ENCODE measurements at places on chromosomes 6 and 20.
A peak's percentile ranks its signal among the peaks of the same experiment; 100 is the strongest.

DNA sequence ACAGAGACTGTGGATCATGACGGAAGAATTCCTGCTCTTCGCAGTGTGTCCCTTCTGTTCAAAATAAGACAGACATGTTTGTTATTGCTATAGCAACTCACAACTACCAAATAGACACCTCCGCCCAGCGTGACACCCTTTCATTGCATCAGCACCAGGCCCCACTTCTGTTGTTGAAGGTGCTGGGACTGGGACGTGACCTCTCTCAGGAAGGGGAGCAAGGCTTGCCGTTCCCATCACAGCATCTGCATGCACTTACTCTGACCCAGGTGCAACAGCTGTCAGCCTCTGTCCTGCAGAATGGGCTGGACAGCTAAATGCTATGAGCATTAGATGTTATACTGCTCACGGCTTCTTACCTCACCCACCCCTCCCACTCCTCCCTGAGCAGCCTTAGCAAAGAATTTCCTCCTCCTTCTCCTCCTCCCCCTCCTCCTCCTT, 94.1 kb downstream of the DACT2 start:
- no peak for DNase-seq

GRCh38 chr6:119312875-119313338, 36.7 kb downstream of the MAN1A1 start:
- no peak for DNase-seq

GRCh38 chr6:150535151-150535804, 64.4 kb upstream of the PLEKHG1 start:
- peak; percentile 78 for DNase-seq

GRCh38 chr20:58546756-58547622, 31.8 kb upstream of the APCDD1L start:
- no peak for DNase-seq

All from DMS53 (cell line).